ENCODE measurements at places on chromosomes 2 and 18.

DNA sequence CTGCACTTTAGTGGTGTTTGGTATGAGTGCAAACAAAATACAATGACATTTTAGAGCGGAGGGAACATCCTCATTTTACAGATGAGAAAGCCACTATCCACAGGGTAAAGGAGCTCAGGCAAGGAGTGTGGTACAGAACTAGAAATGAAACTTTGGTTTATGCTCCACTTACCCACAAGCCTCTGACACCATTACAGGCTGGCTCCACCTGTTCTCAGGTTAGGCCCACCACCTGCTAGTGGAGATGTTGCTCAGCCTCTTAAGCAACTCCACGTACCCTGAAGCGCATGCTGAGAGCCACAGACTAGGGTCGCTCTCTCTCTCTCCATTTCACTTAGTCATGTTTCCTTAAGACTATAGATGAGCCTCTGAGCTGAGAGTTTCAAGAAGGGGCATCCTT, 130.0 kb downstream of the MBD2 start:
- no peak for DNase-seq

GRCh38 chr2:62202019-62202722, 6.3 kb downstream of the B3GNT2 start:
- DNase-seq, result peak; percentile 84

GRCh38 chr18:27314996-27315395, 129.9 kb upstream of the CHST9 start:
- DNase-seq, result no peak

- DNase-seq, result no peak
These were observed 16.2 kb downstream of the EML4 start for GRCh38 chr2:42185220-42185921.

DNA sequence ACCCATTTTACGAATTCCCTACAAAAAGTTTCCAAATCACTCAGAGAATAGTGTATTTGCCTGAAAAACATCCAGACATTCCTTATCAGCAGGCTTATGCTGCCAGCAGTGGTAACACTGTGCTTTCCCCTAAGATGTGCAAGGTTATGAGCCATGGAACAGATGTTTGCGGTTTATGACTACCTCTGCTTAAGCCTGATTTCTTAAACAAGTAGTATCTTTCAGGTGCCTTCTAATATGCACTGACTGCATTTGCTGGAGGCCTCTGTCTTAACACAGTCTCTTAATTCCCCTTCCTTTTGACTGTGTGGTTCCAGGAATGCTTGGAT, 54.8 kb downstream of the CDC42EP3 start:
- DNase-seq, result no peak

GRCh38 chr2:173290518-173290917, 64.2 kb upstream of the CDCA7 start:
- DNase-seq, result no peak

GRCh38 chr2:126317790-126318431, 338.0 kb upstream of the GYPC start:
- DNase-seq, result peak; percentile 19

- peak; percentile 93 for DNase-seq
These were observed 106.3 kb upstream of the CD302 start for GRCh38 chr2:159904127-159904958.

DNA sequence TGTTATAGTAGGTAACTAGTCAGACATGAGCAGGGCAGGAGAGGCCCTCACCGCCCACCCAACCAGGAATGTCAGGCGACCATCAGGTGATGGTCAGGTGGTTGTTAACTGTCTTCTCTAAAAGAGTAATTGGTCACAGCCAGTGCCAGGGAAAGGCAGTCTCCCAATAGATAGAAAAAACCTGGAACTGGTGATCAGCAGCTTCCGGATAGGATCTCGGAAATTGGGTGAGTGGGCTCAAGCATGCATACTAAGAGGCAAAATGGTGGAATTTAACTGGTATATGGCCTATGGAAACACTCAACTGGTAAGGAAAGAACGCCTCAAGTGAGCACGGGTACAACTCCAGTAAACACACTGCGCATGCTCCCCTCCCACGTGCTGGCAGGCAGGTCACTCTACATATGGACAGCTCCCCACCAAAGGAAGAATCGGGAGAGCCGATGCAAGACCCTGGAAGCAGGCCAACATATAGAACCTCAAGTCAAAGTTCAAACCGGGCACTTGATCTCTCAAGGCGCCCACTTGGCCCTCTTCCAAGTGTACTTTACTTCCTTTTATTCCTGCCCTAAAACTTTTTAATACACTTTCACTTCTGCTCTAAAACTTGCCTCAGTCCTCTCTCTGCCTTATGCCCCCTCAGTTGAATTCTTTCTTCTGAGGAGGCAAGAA, 43.5 kb upstream of the TMEM131 start:
- DNase-seq, result peak; percentile 75

GRCh38 chr2:236637686-236638569, 68.3 kb downstream of the ACKR3 start:
- no peak for DNase-seq

DNA sequence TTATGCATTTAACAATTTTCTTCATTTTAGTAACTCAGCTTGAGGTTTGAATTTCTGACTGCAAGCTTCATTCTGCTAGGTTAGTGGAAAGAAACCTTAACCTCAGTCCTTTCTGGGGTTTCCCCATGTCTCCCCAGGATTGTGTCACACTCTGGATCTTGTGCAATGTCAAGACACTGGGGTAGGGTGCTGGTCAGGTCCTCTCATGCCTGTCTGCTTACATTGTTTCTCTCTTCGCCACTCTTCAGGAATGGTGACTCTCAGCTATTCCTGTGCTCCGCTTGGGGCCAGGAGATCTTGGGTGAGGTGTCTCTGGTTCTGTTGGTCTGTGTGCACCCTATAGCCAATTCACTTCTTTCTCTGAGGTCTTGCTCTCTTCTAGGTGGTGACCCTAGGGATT, 23.9 kb downstream of the CTLA4 start:
- DNase-seq, result peak; percentile 60

- DNase-seq, result no peak
These were observed 222.0 kb upstream of the CHAC2 start for GRCh38 chr2:53545604-53546003.

DNA sequence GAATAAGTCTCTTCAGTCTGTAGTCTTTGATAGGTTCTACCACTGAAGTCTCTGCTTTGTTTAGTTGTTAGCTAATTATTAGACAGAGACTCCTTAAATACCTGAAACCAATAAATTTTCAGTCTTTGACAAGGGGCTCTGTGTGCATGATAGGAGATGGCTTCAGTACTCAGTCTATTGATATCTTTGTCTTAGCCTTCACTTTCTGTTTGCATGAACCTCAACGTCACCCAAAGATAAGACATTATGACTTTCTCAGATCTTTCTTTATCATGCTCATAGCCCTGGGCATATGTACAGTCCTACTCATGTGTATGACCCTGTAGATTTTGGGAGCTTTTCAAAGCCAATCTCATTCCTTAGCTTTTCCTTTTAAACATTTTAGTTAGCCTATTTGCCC, 183.5 kb upstream of the GCFC2 start:
- no peak for DNase-seq

DNA sequence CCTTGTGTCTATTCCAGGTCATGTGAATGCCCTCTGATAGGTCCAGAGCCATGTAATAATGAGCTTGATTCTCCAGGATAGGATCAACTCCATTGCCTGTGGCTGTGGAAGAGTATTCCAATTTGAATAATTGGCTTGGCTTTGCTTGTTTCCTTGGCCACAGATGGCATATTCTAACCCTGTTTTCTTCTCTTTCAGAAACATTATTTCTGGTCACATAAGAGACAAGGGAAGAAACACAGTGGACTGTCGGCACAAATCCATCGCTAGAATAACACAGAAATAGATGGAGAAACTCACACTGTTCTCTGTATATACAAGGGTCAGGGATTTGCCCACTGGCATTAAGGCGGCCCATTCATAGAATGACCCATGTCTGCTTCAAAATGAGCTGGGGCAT, 278.4 kb upstream of the CCDC68 start:
- DNase-seq, result no peak

DNA sequence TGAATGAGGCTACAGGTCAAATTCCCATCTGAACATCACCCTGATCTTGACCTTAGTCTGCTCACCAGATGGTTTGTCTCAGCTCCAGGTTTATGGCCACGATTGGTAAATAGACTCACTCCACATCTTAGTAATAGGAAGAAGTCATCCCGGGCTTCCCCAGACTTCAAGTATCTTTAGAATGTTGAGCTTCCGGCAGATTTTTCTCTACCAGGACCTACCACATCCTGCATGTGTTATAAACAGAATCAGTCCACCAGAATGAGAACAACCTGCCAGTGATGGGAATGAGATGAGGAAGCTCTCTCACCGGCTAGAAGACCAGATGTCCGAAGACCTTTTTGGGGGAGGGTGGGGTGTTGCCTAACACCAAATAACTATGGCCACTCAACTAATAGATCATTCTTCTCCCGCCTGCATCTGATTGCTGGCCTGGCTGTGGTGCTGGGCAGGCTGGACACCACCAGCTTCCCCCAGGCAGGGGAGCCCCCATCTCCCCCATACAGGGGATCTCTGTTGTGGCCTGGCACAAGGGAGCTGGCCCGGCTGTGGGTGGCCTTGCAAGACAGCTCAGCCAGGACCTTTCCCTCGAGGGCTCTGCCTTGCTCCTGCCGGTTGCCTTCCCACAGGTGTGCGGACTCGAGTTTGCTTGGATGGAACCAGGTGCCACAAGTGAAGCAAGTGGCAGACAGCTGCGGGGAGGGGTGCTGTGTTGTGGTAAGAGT, 88.5 kb downstream of the SH3RF3 start:
- no peak for DNase-seq

DNA sequence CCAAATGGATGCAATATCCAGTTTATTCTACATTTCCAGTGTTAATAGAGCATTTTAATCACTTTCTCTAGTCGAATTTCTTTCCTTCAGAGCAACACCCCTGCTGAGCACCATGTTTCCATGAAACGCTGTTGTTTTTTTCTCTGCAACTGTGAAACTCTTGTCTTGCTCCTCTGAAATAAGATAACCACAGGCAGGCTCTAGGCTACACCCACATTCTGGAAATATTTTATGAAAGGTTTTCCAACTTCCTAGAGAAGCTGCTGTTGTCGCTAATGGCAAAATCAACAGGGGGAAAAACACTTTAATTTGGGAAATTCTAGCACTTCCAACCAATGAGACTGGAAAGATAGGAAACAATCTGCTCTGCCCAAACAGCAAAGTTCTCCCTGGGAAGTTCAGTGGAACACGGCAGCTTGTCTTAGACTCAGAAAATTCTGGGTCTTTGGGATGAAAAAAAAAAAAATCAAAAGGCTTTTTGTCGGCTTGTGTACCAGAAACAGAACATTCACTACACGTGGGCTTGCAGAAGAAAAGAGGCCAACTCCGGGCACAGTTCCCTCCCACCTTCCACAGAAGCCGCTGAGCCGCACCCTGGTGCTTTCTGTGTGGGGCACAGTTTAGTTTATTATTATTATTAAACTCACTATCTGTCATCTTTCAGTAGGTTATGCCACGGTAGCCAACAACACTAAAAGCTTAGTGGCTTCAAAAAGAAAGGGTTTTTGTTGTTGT, 98.7 kb downstream of the MMADHC start:
- DNase-seq, result no peak

DNA sequence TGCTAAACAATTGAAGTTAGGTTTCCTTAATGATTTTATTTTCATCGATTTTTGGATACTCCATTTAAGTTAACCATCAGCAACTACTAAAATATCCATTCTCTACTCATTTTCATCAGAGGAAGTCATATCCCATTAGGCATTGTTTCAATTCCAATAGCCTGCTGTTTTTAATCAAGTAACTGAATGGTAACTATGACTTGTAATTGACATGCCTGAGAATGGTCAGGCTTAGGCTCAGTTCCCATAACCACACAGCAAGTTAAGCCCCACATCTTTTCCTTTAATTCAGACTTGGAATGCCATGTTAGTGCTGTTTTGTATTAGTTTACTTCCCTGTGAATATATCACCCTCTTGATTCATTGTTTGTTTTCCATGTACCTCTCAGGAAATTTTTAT, 398.8 kb downstream of the ARHGAP15 start:
- no peak for DNase-seq

GRCh38 chr18:58257461-58257860, 213.4 kb downstream of the NEDD4L start:
- no peak for DNase-seq

GRCh38 chr2:28359222-28360057, 33.2 kb upstream of the FOSL2 start:
- DNase-seq, result peak; percentile 98

DNA sequence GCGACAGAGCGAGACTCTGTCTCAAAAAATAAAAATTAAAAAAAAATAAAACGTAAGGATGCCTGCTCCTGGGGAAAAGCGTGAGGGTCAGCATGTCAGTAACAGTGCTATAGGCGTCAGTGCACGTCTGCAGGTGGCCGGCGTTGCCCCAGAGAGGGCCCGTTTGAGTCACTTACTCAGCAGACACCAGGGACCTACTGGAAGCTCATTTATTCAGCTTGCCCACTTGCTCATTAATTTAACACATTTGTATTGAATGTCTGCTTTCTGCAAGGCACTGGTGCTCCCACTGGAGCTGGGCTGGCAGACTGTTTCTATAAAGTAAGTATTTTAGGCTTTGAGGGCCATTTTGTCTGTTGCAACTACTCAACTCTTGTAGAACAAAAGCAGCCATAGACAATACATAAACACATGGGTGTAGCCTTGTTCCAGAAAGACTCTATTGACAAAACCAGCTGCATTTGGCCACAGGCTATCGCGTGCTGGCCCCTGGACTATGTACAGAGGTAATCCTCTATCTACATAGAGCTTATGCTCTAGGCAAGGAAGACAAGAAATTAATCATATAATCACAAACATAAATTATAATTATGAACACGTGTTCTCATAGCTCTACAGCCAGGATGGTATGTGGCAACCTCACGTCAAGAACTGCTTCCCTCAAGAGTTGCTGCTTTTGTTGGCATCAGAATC, 73.2 kb downstream of the KLHL29 start:
- DNase-seq, result no peak

DNA sequence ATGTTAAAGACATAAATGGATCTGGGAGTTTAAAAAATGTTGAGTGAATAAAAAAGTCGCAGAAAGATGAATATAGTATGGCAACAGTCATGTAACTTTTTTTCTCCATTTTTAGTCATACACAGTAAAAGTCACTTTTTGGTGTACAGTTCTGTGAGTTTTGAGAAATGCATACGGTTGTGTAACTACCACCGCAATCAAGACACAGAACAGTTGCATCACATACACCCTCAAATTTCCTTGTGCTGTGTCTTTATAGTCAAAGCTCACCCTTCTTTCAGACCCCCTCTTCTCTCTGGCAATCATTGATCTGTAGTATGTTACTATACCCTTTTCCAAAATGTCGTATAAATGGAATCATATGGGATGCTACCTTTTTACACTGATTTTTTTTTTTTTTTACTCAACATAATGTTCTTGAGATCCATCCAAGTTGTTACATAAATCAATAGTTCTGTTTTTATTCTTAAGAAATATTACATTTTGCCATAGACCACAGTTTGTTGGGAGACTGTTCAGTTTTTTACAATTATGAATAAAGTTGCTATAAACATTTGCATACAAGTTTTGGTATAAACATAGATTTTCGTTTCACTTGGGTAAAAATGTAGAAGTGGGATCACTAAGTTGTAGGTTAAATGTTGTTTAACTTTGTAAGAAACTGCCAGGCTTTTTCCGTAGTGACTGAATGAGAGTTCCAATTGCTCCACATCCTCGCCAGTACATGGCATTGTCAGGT, 35.4 kb upstream of the AGFG1 start:
- peak; percentile 56 for DNase-seq

Measured in NB4 (cell line).